ENCODE measurements at places on chromosomes 11 and 22.

DNA sequence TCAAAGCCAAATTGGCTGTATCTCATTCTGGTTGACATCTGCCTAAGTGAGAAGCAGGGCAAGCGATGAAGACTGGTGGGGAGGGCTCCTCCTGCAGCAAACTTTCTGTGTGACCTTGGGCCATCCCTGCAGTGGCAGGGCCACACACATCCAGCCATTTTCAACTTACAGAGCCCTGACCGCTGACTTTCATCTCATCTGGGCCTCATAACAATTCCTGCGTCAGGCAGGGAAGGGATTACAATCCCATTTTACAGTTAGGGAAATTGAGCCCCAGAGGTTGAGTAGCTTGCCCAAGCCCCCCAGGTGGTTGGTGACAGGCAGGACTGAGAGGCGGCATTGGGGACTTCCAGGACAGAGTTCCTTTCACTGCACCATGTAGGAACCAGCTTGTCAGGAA, 21.9 kb downstream of the TPBGL start:
- DNase-seq, result no peak

- DNase-seq, result no peak
Measured at GRCh38 chr11:72543849-72544542, 109.7 kb upstream of the CLPB start.

- no peak for DNase-seq
Measured at GRCh38 chr11:13209379-13209778, 68.2 kb upstream of the BMAL1 start.

- no peak for DNase-seq
Measured at GRCh38 chr22:42256930-42257329, 13.5 kb downstream of the TCF20 start.

DNA sequence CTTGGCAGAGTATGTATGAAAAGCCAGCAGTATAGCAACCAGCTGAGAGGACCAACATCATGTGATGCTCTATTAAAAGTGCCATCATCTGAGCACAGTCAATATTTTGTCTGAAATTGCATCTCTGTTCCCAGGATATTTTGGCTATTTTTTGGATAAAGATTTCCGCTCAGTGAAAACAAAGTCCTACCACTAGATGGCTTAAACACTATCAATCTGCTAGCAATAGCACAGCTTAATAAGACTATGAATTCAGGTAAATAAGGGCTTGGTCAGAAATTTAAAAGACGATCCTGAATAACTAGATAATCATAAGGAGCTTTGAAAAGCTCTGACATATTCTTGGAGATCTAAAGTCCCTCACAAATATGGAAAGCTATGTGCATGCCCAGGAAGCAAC, 74.4 kb downstream of the MS4A13 start:
- no peak for DNase-seq

GRCh38 chr11:31641477-31642062, 132.0 kb downstream of the ELP4 start:
- peak; percentile 46 for DNase-seq

GRCh38 chr11:19727246-19727645, 14.6 kb downstream of the NAV2 start:
- no peak for DNase-seq

DNA sequence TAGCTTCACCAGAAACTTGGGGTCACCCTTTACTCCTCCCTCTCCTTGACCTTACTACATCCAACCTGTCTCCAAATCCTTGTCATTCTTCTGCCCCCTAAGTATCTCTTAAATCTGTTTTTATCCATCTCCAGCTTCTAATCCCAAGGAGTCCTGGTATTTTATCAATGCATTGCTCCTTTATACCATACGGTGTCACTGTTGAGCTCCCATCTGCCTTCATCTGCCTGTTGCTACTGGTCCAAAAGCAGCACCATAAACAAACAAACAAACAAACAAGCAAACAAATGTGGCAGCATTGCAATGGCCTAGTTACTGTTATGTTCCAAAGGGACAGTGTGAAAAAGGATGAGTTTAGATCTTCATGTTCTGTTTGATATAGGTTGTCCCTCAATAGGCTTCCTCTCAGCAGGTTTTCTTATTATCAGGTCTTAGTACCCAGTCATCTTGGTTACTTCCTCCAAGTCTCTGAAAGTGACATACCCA, 34.2 kb downstream of the DNHD1 start:
- DNase-seq, result no peak

- no peak for DNase-seq
Measured at GRCh38 chr11:4700436-4700820, 2.8 kb upstream of the OR51E2 start.

DNA sequence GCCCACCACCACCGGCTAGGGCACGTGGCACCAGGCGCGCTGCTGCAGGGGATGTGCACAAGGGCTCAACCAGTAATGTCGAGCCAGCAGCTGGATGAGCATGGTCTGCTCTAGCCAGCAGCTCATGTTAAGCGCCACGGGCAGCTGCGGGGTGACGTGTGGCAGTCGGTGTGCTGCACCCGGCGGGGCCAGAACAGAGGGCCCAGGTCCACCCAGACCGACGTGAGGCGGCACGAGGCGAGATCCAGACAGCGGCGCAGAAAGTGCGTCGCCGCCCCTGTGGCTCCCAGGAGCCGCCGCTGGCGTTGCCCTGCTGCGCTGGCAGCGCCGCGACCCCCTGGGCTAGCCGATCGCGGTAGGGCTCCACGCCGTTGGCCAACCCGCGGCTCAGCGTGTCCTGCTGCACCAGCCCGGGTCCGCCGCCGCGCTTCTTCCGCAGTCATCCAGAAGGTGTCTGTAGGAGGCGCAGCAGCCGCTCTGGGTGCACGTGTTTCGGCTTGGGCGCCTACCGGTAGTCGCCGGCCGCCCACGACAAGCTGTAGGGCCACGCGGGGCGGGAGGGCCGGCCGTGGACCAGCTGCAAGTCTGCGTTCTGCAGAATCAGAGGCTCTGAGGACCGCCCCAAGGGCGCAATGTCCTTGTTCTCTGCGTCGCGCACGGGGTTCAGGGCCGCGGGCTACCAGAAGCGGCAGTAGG, 4.6 kb upstream of the GALR3 start:
- DNase-seq, result no peak

DNA sequence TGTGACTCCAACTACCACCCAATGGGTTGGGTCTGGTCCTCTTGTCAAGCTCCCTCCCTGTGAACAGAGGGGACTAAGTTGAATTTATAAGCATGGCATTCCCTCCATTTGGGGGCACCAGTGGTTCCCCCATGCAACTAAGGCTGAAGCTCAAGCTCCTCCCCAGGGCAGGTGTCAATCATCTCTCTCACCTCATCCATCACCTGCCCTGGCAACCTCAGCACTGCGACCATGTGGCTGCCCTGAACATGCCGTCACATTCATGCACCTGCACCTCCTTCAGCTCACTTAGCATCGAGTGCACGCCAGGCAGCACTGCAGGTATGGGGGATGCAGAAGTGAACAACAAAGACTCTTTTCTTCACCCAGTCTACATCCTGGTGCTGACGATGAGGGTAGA, 799.3 kb downstream of the TBC1D22A start:
- no peak for DNase-seq

DNA sequence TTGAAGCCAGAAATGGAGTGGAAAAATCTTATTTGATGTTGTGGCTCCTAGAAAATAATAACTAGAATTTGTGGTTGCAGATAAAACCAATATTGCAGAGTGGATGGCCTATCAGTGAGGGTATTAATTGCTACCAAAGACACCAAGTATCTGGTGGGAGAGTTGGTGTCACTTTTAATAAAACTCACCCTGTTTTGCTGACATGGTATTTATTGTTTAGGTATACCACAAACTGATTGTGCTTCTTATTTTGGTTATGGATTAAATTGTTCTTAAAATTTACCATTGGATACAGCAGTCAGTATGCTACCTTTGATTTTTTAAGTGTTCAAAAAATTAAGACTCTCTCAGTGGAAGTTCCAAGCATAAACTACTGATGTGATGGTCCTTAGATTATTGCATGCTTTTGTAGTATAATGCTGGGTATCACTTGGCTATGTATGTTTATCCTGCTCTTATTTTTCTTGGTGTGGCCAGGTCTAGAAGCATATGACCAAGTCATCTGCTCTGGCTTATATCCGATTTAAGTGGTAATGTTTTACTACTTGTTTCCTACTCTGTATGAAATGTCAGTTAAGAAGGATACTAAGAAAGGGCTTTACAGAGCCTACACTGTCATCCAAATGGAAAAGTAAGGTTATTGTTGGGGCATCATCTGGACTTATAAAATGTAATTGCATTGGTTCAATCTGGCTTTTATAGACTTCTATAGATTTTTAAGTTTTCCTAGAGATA, 101.6 kb downstream of the ARHGAP42 start:
- no peak for DNase-seq

GRCh38 chr11:82194521-82194920, 539.1 kb downstream of the FAM181B start:
- DNase-seq, result no peak

GRCh38 chr11:111814106-111814505, 47.9 kb upstream of the PPP2R1B start:
- no peak for DNase-seq

DNA sequence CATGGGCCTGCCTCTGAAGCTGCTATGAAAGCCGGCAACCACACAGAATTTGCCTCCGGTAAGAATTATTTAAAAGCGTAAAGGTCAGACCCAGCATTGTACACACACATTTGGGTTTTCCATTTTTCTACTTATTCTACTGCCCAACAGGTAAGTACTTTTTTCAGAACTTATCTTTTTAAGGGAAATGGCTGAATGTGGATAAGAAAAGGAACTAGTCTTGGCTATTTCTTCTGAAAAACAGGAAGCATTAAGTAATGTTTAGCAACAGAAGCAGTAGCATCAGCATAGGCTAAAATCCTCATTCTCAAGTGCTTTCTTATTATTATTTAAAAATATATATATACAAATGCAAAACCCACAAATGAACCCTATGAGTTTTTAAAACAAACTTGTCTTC, 103.1 kb downstream of the MPPED2 start:
- no peak for DNase-seq

DNA sequence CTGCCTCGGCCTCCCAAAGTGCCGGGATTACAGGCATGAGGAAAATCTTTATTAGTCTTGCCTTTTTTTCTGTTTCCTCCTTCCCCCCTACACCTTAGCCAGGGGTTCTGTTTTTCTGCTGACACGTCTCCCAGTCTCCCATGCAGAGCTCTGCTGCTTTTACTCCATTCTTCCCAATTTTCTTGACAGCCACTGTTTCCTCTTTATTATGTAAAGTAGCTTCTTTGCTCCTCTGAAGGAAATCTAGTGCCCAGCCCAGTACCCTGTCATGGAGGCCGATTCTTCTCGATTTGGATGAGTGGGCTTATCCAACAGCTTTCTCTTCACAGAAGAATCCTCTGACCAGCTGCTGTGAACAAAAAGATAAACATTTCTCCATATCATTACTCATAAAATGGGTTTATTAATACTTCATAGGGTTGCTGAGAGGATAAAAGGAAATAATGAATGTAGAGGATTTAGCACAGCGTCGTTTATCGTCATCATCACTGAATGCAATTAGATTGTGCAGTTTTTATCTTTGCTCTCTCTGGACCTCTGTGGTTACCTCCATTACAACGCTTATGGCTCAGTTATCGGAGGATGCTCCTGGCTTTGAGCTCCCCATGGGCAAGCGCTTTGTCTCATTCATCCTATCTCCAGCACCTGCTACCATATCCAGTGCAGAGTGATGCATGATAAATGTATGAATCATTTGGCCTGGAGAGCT, 375.6 kb upstream of the C11orf87 start:
- no peak for DNase-seq

DNA sequence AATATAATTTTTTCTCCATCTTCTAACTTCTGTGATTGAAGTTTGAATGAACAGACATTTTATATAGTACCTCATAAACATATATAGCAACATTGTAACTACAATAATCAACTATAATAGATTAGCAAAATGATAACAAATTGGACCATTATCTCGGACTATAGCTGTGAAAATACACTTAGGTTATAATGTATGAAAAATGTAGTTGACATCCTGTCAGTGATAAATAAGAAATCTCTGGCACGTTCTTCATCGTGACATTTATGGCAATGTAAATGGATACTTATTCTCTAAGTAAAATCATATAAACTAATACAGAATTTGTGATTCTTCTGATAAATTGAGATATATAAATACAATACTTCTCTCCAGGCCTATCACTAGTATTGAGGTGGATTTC, 333.3 kb downstream of the GUCY1A2 start:
- DNase-seq, result no peak

Data from NCI-H1417 treated with DMSO at 0.1 percent for 48 hours (cell line).